GM12878 (cell line): ENCODE measurements at places on chromosomes 13 and 19. TPM values are rescaled to one million over a fixed set of nuclear protein-coding genes. Genes with fewer than 3 reads are reported as not detected.

- DNase-seq = no peak
These were observed 836.4 kb upstream of the GPC6 start for GRCh38 chr13:92390217-92390616.

DNA sequence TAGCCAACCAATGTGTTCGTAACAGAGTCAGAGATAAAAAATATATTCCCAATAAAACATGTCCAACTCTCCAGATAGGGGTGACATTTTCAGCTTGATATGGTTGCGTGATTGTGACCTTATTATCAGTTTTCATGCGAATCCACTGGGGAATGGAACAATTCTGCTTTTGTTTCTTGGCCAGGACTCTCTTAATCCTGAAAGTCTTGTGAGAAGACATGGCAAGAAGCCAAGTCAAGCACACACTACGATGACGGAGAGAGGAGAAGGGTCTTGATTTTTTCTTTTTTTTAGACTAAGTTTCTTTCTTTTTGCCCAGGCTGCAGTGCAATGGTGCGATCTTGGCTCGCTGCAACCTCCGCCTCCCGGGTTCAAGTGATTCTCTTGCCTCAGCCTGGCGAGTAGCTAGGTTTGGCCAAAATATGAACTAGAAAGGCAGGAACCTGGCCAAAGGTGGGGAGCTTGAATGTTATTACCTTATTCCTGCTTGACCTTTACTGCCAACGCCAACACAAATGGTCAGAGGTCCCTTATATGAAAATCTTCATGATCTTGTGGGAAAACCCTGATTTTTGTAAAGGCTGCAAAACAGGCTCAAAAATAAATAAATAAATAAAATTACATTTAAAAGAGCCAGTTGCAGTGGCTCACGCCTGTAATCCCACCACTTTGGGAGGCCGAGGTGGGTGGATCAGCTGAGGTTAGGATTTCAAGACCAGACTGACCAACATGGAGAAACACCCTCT is 14.5 kb downstream of the ZNF816 start:
- no peak for DNase-seq

GRCh38 chr13:78401873-78402707 is 201.3 kb downstream of the POU4F1 start:
- no peak for DNase-seq

GRCh38 chr13:78712831-78713230 is 53.9 kb upstream of the OBI1 start:
- DNase-seq = no peak

DNA sequence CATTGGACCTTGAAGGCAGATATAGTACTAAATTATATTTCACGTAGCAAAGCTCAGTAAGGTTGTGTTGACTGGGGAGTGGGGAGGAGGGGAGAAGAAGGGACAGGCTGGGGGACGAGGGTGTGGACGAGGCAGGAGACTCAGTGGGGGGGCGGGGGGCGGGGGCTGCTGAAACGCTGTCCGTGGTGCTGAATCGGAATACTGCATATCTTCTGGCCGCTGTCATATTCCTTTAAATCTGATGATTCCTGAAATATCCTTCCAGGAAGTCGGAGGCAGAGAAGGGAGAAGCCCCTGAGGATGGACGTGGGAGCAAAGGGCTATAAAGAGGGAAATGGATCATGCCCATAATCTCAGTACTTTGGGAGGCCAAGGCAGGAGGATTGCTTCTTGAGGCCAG is 34.7 kb upstream of the CASP14 start:
- no peak for DNase-seq

SYNGR4 gene
- total RNA-seq = 0.21 and 0.35 TPM in 2 replicates

PLK5 gene
- total RNA-seq = 0.13 and 0.51 TPM in 2 replicates
